ENCODE measurements at places on chromosomes 6 and 20.

- no peak for DNase-seq
Observed at GRCh38 chr6:135860361-135860760, 8.9 kb downstream of the PDE7B start.

DNA sequence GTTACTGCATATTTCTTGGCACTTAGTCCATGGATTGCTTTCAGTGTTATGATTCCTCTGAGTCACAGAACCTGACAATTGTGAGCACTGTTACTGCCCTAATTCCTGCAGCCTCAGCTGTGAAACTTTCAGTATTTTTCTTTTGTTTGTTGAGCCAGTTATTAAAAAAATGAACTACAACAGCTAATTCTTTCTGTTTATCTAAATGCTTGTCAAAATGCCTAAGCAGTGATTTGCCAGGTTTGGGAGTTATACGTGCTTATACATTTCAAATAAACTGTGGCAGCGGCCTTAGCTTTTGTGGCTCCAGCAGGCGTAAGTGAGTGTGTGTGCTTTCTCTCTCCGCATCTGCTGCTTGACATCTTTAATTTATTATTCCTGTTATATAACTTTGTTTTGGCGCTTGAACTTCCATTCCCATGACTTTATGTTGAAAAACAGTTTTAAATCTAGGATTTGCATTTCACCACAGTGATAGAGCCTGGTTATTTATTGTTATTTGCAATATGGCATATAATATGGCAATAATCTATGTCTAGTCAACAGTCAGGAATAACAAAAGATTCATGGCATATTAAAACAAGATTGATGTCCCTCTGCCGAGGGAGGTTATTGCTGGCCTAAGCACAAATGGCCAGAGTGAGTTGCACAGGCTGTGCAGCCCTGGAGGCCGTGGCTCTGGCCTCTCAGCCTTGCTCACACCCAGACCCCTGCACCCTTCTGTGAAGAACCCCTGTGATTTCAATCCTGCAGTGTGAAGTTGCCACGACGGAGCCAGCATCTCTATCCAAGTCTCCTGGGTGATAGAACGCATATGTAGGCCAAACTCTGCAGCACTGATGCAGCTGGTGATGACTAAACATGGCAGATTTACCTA is 303.4 kb downstream of the THBS2 start:
- no peak for DNase-seq

- no peak for DNase-seq
Observed at GRCh38 chr6:169175360-169175887, 78.2 kb downstream of the THBS2 start.

DNA sequence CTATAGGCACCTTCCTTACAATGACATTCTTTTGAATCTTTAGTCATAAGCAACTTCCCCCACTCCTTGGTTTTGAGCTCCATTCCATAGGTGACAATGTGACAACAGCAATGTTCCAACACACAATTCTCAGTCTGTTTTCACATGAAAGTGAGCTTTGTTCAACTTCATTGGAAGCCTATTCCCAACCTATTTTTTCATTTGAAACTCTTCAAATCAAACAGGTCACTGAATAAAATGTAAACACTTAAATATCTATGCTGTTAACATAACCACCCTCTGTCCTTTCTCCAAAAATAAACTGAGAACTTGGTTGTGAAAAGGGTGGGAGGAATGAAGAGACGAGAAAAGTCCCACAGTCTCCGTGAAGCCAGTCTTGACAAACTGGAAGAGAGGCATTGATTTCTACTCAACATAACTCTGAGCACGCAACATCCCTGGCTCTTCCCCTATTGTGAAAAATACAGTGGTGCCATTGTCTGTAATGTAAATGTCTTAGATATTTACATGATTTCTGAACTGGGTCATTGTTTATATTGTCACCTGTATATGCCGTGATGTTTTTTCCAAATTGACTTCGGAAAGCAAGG is 343.1 kb downstream of the TFAP2A start:
- no peak for DNase-seq

DNA sequence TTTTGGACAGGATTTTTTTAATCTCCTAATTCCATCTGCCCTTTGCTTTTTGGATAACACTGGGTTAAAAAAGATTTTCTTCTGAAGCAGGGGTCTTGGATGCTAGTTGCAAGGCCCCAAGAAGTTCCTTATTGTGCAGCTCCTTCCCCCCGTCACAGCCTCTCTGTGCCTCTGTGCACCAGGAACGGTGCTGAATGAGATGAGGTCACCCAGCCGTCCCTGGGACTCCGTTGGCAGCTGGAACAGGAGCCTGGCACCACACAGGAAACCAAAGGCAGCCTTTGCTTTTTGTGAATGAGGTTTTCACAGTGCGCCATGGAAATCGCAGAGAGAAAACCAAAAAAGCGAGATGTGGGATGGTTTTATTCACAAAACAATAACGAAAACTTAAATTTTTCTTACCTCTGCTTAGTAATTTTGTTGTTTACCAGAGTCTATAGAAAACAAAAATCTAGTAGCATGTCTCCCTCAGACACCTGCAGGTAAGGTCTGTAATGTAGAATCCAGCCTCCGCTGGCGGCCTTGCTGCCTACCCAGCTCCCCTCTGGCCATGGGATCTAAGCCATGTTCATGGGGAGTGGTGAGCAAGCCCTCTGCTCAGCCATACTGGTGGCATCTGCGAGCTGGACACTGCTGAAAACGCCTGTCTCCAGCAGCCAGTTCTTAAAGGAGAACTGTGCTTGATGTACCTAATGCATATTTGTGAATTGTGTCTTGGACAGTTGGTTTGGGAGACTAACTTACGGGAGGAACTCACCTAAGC is 40.4 kb upstream of the SYNJ2 start:
- DNase-seq: no peak

- DNase-seq: peak; percentile 6
Observed at GRCh38 chr20:34190679-34191090, 50.5 kb upstream of the ASIP start.

GRCh38 chr6:25014791-25015560 is 79.2 kb upstream of the RIPOR2 start:
- peak; percentile 84 for DNase-seq

GRCh38 chr20:1509237-1509636 is 18.0 kb upstream of the SIRPB2 start:
- DNase-seq: peak; percentile 22

- DNase-seq: no peak
Observed at GRCh38 chr6:51163843-51164529, 345.3 kb downstream of the TFAP2B start.

DNA sequence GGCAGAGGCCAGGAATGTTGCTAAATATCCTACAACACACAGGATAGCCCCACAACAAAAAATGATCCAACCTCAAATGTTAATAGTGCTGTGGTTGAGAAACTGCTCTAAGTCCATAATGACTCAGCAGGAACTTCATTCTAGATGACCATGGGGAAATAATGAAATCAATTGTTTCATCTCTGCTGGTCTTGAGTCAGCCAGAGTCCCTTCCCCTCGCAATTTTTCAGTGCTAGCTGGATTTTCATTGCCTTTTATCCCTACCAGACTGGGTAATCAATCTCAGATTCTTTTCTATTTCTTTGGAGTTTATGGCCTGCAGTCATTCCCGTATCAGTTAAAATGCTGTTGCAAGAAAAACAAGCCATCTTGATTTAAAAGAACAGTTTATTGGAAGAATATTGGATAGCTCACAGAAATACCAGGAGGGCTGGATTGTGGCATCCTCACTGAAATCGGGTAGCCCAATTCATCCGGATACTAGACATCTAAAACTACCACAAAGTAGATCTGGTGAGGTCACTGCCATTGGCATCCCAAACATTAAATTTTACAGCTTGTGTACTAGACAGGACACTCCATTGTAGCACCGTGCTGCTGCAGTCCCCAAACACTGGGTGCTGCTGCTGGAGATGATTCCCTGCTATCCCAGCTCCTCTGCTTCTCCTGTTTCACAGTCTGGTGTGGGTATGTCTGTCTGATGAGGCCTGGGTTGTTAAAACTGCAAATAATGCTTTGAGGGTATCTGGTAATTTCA is 30.3 kb upstream of the POPDC3 start:
- no peak for DNase-seq

DNA sequence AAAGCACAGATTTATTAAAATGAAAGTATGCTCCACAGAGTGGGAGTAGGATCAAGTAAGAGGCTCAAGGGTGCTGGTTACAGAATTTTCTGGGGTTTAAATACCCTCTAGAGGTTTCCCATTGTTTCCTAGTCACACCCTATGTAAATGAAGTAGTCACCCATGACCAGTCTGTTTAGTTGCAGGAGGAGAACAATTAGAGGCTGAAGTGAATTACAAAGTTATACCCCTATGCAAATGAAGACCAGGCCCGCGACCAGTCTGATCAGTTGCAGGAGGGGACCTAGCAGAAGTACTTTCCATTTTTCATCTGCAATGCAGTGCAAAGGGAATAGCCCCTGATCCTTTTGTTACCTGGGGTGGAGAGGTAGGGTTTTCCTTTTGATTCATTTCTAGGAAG is 11.8 kb upstream of the FILIP1 start:
- DNase-seq: no peak

DNA sequence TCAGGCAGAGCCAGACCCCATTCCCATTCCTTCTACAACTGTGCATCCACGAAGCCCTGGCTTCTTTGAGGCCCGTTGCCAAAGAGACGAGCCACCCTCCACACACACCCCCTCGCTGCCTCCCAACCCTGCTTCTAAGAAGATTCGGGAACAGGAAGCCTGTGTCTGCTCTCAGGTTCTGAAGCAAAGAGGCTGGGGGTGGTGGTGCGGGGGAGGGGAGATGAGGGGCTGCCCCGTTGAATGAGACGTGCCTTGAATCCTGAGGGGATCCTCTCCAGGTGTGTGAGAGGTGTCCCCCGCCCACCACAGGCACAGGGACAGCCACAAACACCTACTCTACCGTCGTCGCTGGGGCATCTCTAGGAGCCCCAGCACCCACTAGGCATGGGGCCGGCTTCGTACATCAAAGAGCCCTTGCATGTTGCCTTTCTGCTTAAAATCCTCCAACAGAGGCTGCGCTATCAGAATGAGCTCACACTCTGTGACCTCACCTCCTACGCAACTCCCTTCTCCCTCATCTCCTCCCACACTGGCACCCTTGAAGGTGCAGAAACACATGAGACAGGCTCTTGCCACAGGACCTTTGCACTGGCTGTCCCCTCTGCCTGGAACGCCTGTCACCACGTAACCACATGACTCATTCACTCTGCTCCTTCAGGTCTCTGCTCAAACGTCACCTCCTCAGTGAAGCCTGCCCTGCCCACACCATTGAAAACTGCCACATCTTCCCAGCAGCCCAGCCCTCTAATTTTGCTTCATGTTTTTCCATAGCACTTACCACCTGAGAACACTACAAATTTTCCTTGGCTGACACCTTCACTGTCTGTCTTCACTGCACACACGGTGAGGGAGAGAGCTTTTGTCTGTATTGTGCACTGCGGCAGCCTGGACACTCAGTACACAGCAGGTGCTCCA is 58.5 kb downstream of the PREX1 start:
- DNase-seq: peak; percentile 90

- DNase-seq: no peak
Observed at GRCh38 chr6:144896871-144897270, 611.7 kb downstream of the UTRN start.

DNA sequence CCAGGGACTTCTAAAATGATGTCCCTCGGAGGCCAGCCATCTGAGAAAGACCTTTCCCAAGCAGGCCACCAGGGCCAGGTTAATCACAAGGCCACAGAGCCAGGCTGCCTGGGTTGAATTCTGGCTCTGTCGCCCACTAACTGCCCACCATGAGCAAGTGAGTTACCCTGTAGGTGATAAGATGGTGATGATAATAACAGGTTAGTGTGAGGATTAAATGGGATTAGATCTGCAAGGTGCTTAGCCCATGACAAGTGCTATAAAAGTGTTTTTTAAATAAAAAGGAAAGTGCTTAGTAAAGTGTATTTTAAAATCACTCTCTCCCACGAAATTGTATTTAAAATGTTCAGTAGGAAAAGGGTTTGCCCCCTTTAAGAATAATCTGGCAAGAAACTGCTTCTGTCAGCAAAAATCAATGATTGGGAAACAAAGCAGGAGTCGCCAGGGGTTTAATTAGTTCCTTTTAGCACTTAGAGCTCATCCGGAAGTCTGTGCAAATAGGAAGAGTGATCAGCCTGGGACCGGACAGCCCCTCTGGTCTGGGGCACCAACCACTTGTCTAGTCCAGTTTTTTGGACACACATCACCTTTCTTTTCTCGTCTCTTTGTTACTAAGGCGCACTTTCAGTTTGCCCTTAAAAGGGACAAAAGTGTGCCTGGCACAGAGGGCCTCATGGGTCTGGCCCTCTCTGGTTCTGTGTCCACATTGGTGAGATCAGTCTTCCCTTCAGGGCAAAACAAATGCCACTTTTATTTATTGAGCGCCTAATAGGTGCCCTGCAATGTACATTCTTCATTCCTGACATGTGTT is 150.4 kb downstream of the GRM4 start:
- DNase-seq: no peak

DNA sequence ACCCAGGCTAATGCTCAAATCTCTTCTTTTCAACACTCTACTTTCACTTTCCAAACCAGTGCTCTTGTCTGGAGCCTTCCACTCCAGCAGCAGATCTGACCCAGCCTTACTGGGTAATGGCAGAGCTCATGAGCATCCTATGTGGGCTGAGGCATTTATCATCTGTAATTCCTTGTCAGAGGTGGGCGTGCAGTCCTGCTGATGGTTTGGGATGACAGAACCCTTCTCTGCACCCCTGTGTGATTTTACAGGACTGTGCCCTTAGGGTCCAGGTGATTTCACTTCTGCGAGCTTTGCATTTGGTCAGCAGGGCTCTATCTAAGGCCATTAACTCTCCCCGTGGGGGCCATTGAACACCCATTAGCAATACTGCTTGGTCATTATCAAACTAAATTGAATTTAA is 55.4 kb downstream of the LAMA4 start:
- no peak for DNase-seq

- no peak for DNase-seq
Observed at GRCh38 chr20:40370800-40371199, 318.2 kb downstream of the MAFB start.

DNA sequence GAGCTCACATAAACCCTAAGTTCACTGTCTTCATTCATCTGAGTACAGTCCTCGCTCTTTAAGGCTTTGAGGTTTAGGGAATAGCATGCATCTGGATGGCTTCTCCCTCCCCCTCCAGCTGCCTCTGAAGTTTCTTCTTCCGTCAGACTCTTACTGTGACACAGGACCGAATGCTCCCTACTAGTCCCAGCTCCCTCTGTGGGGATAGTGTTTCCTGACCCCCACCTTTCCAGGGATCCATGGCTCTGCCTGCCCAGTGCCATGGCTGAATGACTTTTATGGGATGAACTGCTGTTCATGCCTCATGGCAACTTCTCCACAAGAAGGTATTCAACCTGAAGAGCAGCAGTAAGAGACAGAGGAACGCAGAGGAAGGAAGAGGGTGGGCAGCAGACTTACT is 79.8 kb upstream of the EMILIN3 start:
- no peak for DNase-seq

- DNase-seq: no peak
Observed at GRCh38 chr20:35547329-35547728, 5.5 kb downstream of the ERGIC3 start.

- DNase-seq: no peak
Observed at GRCh38 chr20:7147220-7147601, 379.7 kb downstream of the BMP2 start.

DNA sequence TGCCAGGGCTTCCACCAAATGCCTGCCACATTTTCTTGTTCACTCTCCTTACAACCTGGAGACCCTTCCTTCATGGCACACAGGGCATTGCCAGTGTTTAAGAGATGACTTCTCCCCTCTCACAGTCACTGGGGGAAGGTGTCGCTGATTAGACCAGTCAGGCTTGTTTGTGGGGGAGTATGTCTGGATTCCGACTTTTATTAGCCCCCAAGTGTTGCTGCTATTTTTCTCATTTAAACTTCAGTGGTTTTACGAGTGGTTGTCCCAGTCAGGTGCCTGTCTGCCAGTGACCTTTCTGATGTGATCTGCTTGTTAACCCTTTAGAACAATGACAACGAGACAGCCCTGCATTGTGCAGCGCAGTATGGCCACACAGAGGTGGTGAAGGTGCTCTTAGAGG is 92.3 kb downstream of the ANKS1A start:
- no peak for DNase-seq
